Activated CD4-positive, alpha-beta T cell treated with anti-CD3 and anti-CD28 coated beads for 1 hour (primary cell): ENCODE measurements at places on chromosomes 13 and 19.

DNA sequence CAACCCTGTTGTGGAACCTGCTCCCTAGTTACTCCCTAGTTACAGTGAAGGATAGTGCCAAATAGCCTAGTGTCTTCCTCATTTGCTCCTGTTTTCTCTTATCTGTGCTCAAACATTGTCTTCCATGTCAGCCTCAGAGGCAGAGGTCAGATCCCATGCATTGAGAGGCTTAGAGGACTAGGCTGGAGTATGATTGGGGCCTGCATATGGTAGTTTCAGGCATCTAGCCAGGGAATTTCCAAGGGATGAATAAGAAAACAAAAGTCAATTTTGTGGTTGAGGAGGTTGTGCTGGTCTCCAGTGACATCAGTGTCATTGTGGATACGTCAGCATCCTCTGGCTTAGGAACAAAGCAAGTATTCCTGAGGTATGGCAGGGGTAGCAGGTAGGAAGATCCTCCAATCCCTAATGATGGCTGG is 9.4 kb downstream of the ZNF546 start:
- no peak for DNase-seq

GRCh38 chr13:43782686-43783085 is 4.1 kb downstream of the ENOX1 start:
- no peak for DNase-seq

- DNase-seq = no peak
Observed at GRCh38 chr19:51573331-51573730, 2.2 kb downstream of the ZNF175 start.

- DNase-seq = no peak
Observed at GRCh38 chr13:60347690-60348089, 49.3 kb upstream of the TDRD3 start.

DNA sequence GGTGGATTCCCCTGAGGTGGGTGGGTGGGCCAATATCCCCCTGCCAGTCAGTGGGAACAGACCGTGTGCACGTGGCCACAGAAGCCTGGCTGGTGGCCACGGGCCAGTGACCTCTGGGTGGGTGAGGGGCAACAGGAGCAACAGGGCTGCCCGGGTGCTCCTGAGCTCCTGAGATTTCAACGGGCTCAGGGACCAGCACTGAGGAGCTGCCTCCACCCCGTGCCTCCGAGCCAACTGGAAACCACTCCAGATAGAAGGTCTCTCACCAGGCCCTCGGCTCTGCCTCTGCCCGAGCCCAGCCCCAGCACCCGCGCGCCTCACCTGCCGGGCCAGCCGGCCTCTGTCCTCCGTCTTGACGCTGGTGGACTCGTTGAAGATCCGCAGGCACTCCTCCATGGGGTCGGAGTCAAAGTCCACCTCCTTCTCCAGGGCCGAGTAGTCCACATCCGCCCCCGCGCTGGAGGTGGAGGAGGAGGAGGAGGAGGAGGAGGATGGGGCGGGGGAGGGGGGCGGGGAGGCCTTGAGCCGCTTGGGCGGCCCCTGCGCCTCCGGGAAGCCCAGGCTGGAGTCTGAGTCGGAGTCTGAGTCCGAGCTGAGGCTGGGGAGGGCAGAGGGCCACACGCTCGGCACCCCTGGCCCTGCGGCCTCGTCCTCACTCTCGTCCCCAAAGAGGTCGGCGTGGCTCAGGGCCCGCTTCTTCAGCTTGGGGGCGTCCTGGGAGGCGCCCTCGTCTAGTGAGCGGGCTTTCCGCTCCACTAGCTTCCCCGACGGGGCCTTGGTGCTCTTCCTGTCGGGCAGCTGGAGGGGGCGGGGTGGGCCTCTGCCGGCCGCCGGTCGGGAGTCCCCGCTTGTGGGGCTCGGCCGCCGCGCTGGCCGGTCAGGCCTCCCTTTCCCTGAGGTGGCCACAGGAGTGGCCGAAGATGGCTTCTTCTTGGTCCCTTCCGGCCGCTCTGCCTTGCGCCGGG is 14.8 kb upstream of the ATP8B3 start:
- no peak for DNase-seq

DNA sequence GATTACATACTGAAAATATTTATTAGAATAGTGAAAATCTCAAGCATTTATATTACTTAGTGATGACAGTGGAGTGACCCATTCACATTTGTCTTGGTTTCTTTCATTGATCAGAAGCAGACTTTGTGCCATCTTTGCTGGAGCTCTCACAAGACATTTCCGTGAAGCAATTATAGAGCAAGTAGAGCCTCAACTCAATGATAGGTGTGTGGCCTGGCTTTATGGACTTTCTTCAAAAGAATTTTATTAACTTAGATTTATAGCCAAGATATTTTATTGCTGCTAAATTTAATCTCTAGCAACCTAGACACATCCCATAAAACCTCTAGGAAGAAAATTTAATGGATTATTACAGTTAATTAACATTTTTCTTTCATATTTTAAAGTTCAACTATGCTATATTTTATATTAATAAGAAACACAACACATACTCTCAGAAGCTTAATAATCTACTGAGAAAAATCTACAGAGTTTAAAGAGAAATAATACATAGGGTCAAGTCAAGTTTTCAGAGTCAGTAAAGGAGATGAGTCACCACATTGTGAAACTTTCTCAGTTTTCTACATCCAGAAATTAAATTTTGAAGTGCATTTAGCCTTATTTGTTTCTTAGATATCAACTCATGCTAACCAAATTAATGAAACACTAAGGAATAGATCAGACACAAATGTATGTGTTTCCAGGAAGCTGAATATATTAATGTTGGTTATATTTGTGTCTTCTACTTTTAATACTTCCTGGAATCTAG is 160.5 kb downstream of the LACC1 start:
- DNase-seq = no peak

DNA sequence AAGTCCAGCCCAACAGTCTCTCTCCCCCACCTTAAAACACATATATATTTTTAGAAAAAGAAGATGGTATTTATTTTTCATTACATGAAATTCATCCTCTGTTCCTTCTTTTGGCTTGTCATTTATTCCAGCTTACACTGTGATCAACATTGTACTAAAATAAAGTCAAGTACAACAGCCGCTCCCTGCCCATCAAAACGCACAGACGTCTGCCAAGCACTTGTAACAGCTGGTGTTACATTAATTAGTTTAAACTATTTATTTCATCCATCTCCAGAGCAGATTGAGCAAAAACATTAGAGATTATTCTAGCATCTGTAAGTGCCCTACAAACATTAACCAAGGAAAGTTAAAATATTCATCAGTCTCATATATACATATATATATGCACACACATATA is 350.5 kb downstream of the DACH1 start:
- no peak for DNase-seq

- DNase-seq = no peak
Observed at GRCh38 chr13:71274923-71275608, 591.9 kb downstream of the DACH1 start.

GRCh38 chr19:11494634-11495285 is 10.9 kb downstream of the ZNF653 start:
- no peak for DNase-seq

DNA sequence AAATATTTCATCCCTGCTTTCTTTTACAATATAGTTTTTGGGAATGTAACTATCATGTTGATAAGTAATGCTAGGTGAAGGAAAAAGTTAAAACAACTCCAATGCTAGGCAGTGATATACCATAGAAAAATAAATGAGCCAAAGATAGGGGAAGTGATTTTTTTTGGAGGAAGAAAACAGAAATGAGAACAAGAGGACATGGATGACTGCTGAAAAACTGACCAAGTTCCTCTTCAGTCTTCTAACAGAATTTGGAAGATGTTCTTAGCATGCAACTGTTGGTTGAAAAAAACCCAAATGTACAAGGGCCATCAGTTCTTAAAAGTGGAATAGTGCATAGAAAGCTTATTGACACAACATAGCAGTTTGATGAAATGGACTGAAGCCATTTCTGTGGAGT is 262.5 kb upstream of the STARD13 start:
- no peak for DNase-seq

GRCh38 chr13:33992881-33993336 is 175.0 kb downstream of the RFC3 start:
- no peak for DNase-seq

DNA sequence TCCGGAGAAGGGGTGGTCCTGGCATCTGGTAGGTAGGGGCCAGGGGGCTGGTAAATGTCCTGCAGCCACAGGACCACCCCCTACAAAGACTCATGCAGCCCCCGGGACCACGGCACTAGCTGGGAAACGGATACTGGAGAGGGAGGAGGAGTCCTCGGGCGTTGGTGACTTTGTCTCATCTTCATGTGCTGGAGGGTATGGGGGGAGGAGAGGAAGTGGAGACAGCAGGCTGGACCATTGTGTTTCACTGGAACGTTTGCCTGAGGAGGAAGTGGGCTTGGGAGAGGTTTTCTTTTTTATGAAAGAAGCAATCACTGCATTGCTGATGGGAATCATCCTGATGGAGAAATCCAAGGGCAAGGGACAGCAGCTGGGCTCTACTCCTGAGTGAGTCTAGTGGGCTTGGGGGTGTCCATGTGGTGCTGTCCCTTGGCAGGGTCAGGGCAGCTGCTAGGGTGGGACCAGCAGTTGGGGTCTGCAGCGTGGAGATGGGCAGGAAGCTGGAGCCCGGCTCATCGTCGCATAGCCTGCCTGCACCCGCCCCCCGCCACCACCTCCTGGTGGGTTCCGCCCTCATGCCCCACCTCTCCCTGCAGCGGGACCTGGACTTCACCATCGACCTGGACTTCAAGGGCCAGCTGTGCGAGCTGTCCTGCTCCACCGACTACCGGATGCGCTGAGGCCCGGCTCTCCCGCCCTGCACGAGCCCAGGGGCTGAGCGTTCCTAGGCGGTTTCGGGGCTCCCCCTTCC is 1.7 kb upstream of the ADM5 start:
- no peak for DNase-seq

DNA sequence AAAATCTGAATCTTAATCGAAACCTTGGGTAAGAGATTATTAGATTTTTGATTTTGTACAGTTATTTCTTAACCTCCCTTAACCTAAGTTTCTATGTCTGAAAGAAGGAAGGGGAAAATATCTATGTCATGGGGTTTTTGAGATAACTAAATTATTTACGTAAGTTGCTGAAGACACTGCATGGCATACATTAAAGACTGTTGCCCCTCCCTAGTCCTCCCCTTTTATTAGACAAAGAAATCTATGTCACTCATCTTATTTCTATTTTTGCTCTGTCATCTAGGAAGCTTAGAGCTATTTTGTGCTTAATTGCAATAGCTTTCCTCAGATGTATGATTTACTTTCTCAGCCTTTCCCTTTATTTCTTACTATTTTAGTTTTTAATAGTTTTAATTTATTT is 15.0 kb downstream of the COG6 start:
- DNase-seq = no peak

GRCh38 chr19:1104311-1105007 is 665 bp downstream of the GPX4 start:
- peak; percentile 57 for DNase-seq

DNA sequence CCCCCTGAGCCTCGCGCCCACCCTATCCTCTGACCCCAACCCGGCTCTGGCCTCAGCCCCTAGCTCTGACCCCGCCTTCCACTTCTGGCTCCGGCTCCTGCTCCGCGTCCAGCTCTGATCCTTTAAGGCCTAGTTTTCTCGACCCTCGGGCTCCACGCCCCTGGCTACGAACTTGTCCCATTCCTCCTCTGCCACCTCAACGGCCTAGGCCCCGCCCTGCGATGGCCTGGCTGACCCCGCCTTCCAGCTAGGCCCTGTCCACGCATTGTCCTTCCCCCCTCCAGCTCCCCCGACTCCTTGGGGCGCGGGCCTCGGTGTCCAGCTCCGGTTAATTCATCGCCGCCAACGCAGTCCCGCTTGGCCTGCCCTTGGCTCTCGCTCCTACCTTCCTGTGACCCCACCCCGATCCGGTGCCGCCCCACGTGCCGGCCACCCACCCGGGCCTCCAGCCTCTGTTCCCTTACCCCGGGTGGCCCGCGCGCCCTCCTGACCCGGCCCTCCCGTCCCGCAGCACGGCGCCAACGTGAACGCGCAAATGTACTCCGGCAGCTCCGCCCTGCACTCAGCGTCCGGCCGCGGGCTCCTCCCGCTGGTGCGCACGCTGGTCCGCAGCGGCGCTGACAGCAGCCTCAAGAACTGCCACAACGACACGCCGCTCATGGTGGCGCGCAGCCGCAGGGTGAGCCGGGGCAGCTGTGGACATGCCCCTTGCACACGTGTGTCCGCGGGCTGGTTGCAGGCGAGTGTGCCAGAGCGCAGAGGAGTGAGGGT is 9.4 kb downstream of the BCL3 start:
- no peak for DNase-seq

- DNase-seq = no peak
Observed at GRCh38 chr19:13883516-13884064, 6.7 kb downstream of the NANOS3 start.

DNA sequence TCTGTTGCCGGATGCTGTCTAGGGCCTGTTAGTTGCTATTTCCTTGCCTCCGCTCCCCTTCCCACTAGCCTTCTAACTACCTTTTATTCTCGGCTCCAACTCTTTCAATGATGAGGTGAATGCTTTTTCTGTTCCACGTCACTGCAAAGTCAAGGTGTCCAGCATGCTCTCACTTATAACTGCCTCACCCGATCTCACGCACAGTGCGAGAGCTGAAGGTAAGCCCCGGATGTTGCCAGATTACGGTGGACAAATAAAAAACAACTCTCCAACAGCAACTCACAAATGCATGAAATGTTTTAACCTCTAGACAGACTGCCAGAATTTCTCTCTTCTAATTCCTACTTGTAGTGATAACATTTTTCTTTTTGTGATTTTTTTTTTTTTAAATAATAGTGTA is 169.9 kb downstream of the STK24 start:
- DNase-seq = no peak

- no peak for DNase-seq
Observed at GRCh38 chr13:49497272-49497671, 1.5 kb downstream of the PHF11 start.

GRCh38 chr13:48492096-48492440 is 40.8 kb downstream of the RCBTB2 start:
- no peak for DNase-seq

- DNase-seq = no peak
Observed at GRCh38 chr19:47794526-47794925, 9.8 kb downstream of the TPRX1 start.

DNA sequence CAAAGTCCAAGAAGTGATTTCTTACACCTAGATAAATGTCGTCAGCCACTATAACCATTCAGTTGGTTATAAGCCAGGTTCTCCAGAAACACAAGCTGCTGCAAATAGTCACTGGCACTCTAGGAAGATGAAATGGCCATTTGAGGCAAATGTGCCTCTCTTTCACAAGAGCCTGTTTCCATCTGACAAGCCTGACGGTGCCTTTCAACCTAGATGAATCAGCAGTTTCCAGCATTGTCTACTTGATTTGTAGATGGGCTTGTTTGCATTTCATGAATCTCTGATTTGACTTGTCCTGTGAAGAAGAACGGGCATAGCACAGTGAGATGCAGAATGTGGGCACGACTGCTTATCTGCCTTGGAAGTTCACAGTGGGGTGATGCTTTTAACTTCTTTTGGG is 327.2 kb downstream of the LMO7 start:
- no peak for DNase-seq

GRCh38 chr19:38889803-38890202 is 9.6 kb downstream of the SIRT2 start:
- no peak for DNase-seq

DNA sequence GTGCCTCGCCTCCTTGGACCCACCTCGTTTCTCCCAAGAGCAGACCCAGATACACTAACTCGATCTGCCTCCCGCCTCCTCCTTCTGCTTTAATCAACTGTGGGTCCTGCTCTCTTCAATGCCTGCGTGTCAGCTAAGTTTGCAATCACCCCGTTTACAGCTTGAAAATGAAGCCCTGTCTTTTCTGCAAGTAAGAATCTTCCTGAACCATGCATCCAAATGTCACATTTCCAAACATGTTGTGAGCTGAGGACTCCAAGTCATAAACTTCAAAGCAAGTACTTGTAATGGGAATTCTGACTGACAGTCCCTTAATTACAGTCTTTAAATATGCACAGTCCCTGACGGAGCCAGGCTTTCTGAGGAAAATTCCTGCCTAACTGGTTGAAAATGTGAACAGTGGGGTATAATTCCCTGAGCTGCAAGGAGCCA is 154.9 kb upstream of the UQCRFS1 start:
- no peak for DNase-seq
